HT-29 (cell line): ENCODE measurements at places on chromosomes 3 and 15. TPM values are rescaled to one million over a fixed set of nuclear protein-coding genes. Genes with fewer than 3 reads are reported as not detected.

DNA sequence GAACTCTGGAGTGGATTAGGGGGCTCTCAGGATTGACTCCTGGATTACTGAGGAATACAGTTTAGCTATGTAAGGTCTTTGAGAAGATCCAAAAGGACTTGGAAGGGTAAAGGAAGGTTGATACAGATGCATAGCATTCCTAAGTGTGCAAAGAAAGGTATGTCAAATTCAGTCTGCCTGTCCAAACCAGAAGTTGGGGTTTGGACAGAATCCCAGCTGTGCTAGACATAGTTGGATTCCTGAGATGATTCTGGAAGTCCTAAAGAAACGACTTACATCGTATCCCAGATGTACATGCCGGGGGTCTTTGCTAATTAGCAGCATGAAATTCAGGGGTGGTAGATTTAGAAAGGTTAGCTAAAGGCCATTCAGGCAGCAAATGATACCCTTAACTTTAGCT is 97.7 kb upstream of the TSPAN3 start:
- DNase-seq, result no peak

GRCh38 chr3:12462159-12462947 is 21.9 kb upstream of the TSEN2 start:
- no peak for DNase-seq

DNA sequence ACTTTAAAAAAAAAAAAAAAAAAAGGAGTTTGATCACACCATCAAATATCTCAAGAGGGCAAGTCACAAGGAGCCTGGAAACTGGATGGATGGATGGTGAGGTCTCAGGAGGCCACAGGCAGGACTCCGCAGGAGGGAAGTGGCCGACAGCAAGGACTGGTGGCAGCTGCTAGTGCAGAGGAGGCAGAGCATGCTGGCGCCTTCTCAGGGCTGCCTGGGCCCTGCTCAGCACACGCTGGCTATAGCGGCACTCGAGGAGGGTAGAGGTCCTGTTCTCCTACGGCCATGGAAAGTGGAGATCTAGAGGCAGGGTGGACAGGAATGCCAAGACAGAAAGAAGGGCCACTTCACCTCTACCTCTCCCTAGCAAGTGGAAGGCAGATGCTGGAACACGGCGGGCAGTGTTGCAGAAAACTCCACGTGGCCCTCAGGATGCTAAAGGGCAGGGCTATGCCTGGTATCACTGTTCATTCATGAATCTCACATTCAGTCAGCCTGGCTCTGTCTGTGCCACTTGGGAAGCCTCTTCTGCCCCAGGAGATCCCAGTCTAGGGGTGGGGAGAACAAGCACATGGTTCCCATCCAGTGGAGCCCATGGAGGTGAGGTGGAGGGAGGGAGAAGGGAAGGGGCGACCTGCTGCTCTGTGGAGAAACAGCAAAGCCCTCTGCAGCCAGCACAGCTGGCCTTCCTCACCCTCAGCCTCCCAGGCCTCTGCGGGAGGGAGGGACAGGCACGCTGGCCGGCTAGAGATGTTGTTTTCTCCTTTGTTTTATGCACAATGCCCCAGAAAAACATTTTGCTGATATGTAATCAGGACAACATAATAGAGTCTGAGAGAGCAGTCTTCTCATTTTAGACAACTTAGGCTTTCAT is 71.0 kb downstream of the OXNAD1 start:
- DNase-seq, result no peak

LNP1 gene
- total RNA-seq, result 0.81 and 1.9 TPM in 2 replicates

HYAL1 gene
- 1.4 and 1.6 TPM in 2 replicates for total RNA-seq

TTC23 gene
- 8.3 and 8.6 TPM in 2 replicates for total RNA-seq
